ENCODE measurements at places on chromosomes 6 and 20. TPM values are rescaled to one million over a fixed set of nuclear protein-coding genes. Genes with fewer than 3 reads are reported as not detected.
A peak's percentile ranks its signal among the peaks of the same experiment; 100 is the strongest.

DNA sequence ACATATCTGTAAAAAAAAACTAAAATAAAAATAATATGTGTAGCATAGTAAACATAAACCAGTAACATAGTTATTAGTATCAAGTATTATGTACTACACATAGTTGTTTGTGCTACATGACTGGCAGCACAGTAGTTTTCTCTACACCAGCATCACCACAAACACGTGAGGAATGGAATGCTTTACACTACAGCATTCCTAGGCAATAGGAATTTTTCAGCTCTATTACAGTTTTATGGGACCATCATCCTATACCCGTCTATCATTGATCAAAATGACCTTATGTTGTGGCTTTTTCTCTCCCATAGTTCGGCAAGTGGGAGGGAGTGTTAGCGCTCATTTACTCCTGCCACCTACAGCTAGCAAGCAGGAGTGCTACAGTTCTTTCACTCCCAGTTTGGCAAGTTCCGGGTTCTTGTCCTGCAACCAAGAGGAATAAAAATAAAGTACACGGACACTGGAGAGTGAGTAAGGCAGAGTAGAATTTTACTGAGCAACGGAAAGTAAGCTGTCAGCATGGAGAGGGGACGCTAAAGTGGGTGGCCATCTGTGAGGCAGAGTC, 196.8 kb upstream of the HSF2 start:
- DNase-seq: no peak

- DNase-seq: peak; percentile 64
Observed at GRCh38 chr6:44004625-44005506, 122.4 kb downstream of the MRPL14 start.

GRCh38 chr6:70388814-70389213, 24.5 kb upstream of the FAM135A start:
- DNase-seq: no peak

GRCh38 chr6:113818578-113818977, 38.6 kb upstream of the MARCKS start:
- DNase-seq: no peak

GRCh38 chr6:156998794-156999330, 221.7 kb downstream of the ARID1B start:
- DNase-seq: no peak

DNA sequence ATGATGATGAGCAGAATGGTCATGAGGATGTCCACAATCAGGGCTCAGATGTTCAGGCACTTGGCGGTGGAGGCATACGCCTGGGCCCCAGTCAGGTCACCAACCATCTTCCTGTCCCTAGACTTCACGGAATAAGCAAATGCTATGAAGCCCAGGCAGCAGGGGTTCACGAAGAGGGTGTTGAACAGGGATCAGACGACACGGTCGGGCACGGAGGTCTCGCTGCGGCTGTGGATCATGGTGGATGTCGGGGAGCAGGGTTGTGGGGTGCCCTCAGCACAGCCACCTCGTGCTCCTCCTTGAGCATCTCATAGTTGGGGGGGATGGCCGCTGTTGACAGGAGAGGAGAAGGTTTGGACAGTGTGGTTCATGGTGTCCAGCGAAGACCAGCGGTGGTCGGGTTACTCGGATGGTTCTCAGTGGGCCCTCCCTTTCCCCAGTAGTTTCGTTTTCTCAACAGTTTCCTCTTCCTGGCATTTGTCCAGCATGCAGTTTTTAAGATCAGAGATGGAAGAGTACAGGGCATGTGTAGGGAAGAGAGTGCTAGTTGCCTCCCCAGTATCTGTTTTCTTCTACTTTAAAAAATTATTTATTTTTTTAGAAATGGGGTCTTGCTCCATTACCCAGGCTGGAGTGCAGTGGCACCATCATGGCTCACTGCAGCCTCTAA, 20.3 kb upstream of the SPDEF start:
- DNase-seq: no peak

DNA sequence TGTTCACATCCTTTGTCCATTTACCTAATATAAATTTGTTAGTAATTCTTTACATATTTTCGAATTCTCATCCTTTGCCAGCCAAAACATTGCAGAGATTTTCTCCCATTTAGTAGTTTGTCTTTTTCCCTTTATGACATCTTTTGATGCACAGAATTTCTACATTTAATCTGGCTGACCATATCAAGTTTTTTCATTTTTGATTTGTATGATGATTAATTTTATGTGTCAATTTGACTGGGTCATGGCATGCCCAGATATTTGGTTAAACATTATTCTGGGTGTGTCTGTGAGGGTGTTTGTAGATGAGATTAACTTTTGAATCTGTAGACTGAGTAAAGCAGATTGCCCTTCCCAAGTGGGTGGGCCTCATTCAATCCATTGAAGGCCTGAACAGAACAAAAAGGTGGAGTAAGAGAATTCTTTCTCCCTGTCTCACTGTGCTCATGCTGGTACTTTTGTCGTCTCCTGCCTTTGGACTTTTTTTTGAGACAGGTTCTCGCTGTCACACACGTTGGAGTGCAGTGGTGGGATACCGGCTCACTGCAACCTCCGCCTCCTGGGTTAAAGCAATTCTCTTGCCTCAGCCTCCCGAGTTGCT, 72.1 kb upstream of the EPB41L1 start:
- DNase-seq: no peak

- no peak for DNase-seq
Observed at GRCh38 chr6:112717401-112717800, 370.3 kb downstream of the RFPL4B start.

DNA sequence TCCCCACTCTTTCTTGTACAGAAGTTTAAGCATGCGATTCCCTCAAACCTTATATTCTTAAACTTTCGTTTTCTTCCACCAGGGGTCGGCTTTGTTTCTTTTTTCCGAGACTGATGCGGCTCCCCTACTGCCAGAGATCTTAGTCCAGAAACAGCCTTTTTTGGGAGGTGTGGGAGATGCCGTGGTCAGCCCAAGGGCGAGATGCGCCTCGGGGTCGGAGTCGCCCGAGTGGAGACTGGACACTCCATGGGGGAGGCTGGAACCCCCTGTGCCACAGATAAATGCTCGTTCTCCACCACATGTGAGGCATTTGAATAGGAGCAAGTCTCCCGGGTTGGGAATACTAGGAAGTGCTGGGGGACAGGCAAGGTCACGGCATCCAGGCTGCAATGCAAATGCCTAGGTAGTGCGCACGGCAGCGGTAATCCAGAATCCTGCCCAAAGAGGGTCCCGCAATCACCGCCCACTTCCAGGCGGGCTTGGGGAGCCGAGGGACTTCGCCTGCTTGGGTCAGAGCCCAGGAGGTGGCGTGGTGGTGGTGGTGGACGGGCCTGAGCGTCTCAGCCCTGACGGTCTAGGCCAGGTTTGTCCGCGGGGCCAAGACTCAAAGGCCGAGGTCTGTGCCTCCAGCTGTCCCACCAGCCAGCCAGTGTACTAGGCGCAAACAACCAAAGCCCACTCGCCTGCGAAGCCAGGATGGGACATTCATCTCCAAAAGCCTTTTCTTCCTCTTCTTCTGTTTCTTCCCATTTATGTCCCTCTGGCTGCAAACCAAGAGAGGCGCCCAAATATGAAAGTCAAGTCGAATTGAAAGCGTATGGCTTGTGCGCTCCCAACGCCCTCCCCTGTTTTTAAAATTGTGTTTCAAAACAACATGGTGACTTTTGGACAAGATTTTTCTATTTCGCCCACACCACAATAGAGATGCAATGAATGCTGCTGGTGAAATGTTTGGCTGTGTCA, 39.3 kb upstream of the OSTM1 start:
- DNase-seq: peak; percentile 78

DNA sequence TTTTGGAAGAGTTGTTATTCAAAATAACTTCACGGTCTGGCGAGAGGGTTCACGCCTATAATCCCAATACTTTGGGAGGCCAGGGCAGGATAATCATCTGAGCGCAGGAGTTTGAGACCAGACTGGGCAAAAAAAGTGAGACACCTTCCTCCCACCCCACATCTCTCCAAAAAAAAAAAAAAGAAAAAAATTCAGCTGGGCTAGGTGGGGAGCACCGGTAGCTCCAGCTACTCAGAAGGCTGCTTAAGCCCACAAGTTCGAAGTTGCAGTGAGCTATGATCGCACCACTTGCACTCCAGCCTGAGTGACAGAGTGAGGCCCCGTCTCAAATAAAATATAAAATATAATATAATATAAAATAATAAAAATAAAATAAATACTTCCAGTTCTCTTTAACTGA, 10.4 kb downstream of the OR2B2 start:
- DNase-seq: no peak

GRCh38 chr6:72321788-72322187, 300.1 kb upstream of the KCNQ5 start:
- DNase-seq: no peak

DNA sequence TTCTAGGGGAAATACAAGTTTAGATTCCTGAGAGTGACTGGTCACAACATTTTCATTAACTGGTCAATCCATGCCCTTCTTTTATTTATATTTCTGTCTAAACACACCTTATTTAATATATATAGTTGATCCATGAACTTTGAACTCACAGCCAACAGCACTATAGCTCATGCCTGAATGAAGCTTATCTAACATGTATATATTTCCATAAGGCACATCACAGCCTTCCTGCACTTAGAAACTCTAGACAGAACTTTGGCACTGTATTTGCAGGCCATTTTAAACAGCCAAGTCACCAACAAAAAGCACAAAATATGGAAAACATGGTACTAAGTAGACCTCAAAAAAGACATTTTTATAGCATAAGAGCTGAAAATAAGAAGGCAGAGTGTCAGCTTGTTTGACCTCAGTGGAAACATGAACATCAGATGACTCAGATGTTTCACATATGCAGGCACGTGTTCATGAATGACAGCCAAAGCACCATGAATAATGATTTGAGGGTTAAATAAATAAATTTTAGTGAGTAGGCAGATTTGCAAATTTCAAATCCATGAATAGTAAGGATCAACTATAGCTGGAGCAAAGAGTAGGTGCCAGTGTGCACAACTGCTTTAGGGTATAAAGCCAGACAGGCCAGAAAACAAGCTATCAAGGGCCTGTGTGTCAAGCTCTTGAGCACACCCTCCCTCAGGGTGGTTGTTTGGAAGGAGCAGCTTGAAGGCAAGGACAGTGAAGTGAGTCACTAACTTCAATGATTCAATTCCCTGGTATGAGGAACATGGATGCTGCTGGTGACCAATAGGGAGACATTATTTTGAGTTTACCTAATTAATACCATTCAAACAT, 88.9 kb upstream of the NT5E start:
- peak; percentile 32 for DNase-seq

DNA sequence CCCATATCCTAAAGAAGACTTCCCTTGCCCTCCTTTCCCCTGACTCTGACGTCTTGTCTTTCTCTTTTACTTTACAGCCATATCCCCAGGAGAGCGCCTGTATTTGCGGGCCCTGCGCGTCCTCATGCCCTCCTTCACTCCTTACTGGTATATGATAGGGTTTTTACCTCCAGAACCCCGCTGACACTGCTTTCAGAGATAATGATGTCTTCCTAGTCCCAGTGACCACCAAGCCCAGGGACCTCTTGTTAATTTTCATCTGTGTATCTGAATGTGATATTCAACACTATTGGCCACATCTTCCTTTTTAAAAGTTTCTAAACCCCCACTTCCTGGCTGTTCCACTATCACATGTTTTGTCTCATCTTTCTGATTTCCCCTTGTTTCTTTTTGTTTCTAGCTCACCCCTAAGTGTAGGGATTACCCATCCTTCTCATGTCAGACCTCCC, 102.0 kb downstream of the HIVEP1 start:
- DNase-seq: no peak

GRCh38 chr6:46059608-46060007, 43.9 kb upstream of the CLIC5 start:
- no peak for DNase-seq

GRCh38 chr6:156269751-156270369, 507.3 kb upstream of the ARID1B start:
- no peak for DNase-seq

- no peak for DNase-seq
Observed at GRCh38 chr6:64811119-64811518, 895.9 kb downstream of the EYS start.

DNA sequence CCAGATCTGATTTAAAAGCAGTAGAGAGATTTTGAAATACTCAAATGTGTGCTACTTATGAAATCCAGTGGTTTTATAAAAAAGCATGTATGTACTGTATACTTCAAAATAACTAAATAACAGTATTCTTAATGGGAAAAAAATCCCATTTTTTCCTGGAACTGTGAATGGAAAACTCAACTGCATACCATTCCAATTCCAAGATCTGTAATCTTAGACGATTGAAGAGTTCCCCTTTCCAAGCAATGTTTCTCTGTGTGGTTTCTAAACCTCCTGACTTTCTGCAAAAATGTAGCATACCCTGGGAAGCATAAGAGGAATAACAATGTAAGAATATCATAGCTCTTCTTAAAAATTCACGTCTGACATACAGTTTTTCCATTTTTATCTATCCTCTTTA, 40.3 kb upstream of the HIVEP2 start:
- no peak for DNase-seq

GRCh38 chr6:170403451-170403850, 96.9 kb downstream of the FAM120B start:
- DNase-seq: no peak

DNA sequence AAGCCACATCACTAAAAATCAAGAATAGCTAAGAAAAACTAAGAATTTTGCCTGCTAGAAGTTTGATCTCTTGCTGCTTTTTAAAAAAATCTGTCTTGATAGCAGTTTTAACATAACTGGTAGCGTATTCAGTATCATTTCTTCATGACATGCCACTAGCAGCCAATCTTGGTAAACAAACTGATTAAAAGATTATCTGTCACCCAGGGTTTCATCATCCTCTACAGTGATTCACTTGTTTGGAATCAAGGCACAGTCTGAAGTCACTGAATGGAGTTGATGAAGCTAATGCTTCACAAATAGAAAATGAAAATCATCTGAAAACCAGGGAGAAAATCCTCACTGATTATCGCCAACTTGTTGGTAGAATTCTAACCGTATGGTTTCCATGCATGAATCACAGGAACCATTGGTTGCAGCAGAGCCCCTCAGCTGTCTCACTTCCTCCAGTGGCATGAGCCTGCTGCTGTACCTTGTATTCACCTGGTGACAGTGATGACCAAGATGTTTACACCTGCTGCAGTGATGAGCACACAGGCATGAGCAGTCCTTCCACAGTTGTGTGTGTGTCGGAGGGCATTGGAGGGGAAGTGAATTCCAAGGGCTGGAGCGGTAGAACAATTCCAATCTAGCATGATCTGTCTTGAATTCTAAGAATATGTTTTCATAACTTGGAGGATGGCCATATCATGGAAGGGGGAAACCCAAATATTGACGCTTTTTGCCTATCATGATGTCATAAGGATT, 275.0 kb downstream of the KHDC1L start:
- no peak for DNase-seq

GRCh38 chr20:31446084-31446819, 5.8 kb downstream of the DEFB123 start:
- DNase-seq: no peak

Gene TAGAP
- polyA plus RNA-seq: 1.4 TPM

Gene MAPK14
- polyA plus RNA-seq: 12.3 TPM

Gene FILIP1
- polyA plus RNA-seq: 0.37 TPM

Gene MTFR2
- 1.8 TPM for polyA plus RNA-seq

Gene WFDC11
- polyA plus RNA-seq: not detected

Gene PDE10A
- 2.7 TPM for polyA plus RNA-seq

Gene TXNDC5
- 58.7 TPM for polyA plus RNA-seq

Gene PPP1R14C
- not detected for polyA plus RNA-seq

Gene MCCD1
- not detected for polyA plus RNA-seq

Gene CDH4
- polyA plus RNA-seq: 0.06 TPM

Gene RBBP9
- 5.2 TPM for polyA plus RNA-seq

Gene EDN1
- 6.1 TPM for polyA plus RNA-seq

Gene NHSL1
- 1.8 TPM for polyA plus RNA-seq

Gene LY6G6F
- not detected for polyA plus RNA-seq

Gene FOXA2
- polyA plus RNA-seq: 9.4 TPM

Gene MOXD1
- polyA plus RNA-seq: 14.8 TPM

Data from stomach (tissue), 19 donors.